ENCODE measurements at places on chromosomes 2 and 18. TPM values are rescaled to one million over a fixed set of nuclear protein-coding genes. Genes with fewer than 3 reads are reported as not detected.

Gene SGPP2
- not detected for total RNA-seq

Gene CYP1B1
- 2.4 TPM for total RNA-seq

Gene C2orf81
- total RNA-seq: 7.6 TPM

GRCh38 chr2:168814046-168814445 is 11.6 kb downstream of the NOSTRIN start:
- no peak overlapping the region for H3K27ac ChIP-seq
- H3K36me3 ChIP-seq: no peaks in the 10 kb centered on the region
- H3K4me1 ChIP-seq: peaks cover 27% of the 10 kb centered on the region

- H3K4me3 ChIP-seq: no peak overlapping the region
- H3K36me3 ChIP-seq: no peaks in the 10 kb centered on the region
- peak; percentile 19 for DNase-seq
- no peak overlapping the region for H3K27ac ChIP-seq
- H3K27me3 ChIP-seq: no peaks in the 10 kb centered on the region
Measured at GRCh38 chr2:11012131-11012693, 100.5 kb downstream of the KCNF1 start.

GRCh38 chr18:45171679-45172191 is 443.5 kb upstream of the SLC14A2 start:
- H3K4me3 ChIP-seq: no peak overlapping the region
- H3K36me3 ChIP-seq: no peaks in the 10 kb centered on the region
- H3K4me1 ChIP-seq: no peaks in the 10 kb centered on the region
- no peak overlapping the region for H3K27ac ChIP-seq
- H3K27me3 ChIP-seq: peaks cover 4% of the 10 kb centered on the region

GRCh38 chr2:216117561-216118340 is 8.6 kb downstream of the XRCC5 start:
- no peaks in the 10 kb centered on the region for H3K27me3 ChIP-seq
- H3K27ac ChIP-seq: no peak overlapping the region
- peaks cover 96% of the 10 kb centered on the region for H3K36me3 ChIP-seq
- no peak overlapping the region for H3K4me3 ChIP-seq
- DNase-seq: no peak

- no peak overlapping the region for H3K4me3 ChIP-seq
- no peaks in the 10 kb centered on the region for H3K27me3 ChIP-seq
- H3K4me1 ChIP-seq: no peaks in the 10 kb centered on the region
- DNase-seq: no peak
- no peaks in the 10 kb centered on the region for H3K36me3 ChIP-seq
Measured at GRCh38 chr2:203664029-203664755, 42.2 kb upstream of the CD28 start.

DNA sequence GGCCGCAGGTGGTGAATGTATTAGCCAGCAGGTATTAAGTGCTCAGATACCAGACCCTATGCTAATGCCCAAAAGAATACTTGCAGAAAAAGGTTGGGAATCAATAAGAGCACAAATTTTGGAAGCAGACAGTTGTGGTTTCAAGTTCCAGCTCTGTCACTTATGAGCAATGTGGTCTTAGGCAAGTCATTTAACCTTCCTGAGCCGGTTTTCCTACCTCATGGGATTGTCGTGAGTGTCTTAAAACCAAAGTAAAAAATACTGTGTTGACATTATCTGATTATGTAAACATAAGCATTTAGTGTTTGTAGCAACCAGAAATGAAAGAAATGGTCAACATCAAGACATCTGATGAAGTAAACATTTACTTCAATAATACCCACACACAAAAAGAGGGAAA is 93.0 kb upstream of the CHST9 start:
- H3K27ac ChIP-seq: no peak overlapping the region
- no peak overlapping the region for H3K4me3 ChIP-seq
- no peaks in the 10 kb centered on the region for H3K4me1 ChIP-seq
- DNase-seq: no peak

GRCh38 chr18:10293966-10294365 is 160.5 kb upstream of the APCDD1 start:
- no peak for DNase-seq
- no peaks in the 10 kb centered on the region for H3K27me3 ChIP-seq
- peak overlapping the region; percentile 34 for H3K4me3 ChIP-seq
- H3K36me3 ChIP-seq: no peaks in the 10 kb centered on the region

GRCh38 chr2:9654452-9655100 is 23.8 kb upstream of the YWHAQ start:
- H3K27me3 ChIP-seq: no peaks in the 10 kb centered on the region
- H3K36me3 ChIP-seq: no peaks in the 10 kb centered on the region
- no peak overlapping the region for H3K27ac ChIP-seq
- H3K4me1 ChIP-seq: no peaks in the 10 kb centered on the region
- peak; percentile 50 for DNase-seq
- H3K4me3 ChIP-seq: no peak overlapping the region

- H3K27me3 ChIP-seq: no peaks in the 10 kb centered on the region
- no peak overlapping the region for H3K4me3 ChIP-seq
- DNase-seq: no peak
- H3K36me3 ChIP-seq: peaks cover 26% of the 10 kb centered on the region
Measured at GRCh38 chr2:206116278-206116677, 30.3 kb upstream of the INO80D start.

GRCh38 chr2:102046135-102046986 is 54.6 kb downstream of the IL1R2 start:
- no peak overlapping the region for H3K27ac ChIP-seq
- H3K36me3 ChIP-seq: no peaks in the 10 kb centered on the region
- DNase-seq: no peak
- no peaks in the 10 kb centered on the region for H3K4me1 ChIP-seq
- no peaks in the 10 kb centered on the region for H3K27me3 ChIP-seq
- no peak overlapping the region for H3K4me3 ChIP-seq

All from endodermal cell (in vitro differentiated cells).